SHP77 treated with DMSO at 0.1 percent for 48 hours (cell line): ENCODE measurements at places on chromosomes 2 and 18.

DNA sequence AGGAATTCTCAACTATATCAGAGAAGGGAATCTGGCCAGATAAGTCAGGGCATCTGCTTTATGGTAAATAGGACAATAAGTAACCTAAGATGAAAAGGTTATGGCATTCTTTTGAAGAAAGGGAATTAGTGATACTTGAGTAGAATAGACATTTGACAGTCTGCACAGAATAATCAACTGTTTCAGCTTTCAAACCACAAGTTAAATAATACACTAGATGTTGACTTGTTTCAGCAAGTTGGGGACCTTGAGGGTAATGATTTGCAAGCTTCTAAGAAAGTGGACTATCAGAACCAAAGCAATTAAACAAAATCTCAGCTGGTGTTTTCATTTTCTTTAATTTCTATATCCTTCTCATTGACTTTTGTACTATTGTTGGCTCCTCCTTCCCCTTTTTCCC is 54.5 kb downstream of the SLC39A10 start:
- DNase-seq: no peak

DNA sequence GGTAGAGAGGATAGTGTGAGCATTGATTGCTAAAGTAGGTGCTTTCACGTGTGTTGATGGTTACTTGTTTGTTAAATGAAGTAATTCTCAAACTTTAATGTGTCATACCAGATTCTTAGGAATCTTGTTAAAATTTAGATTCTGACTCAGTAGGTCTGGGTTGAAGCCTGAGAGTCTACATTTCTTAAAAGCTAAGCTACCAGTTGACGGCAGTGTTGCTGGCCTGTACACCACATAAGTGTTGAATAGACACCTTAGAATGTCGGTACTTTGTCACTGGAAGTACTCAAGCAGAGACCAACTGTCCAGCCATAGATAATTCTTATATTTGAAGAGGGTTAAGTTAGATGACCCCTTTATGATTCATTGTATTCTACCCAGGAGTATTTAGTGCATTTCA is 79.8 kb downstream of the ACVR2A start:
- no peak for DNase-seq

- DNase-seq: no peak
Measured at GRCh38 chr2:43391201-43391877, 164.9 kb upstream of the ZFP36L2 start.

DNA sequence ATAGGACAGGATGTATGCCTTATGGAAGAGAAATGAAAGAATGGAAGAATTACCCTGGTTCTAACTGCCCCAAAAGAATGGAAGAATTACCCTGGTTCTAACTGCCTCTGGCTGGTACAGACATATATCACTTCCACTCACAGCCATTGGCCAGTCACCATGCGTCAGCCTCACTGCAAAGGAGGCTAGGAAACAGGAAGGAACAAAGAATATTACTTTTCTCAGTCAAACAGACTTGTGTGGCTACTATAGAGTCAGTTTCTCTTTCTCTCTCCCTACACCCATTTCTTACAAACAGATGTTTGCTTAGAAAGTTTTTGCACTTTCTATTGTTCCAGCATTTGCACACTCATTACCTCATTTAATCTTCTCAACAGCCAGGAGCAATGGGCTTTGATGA is 1111.1 kb upstream of the KLHL29 start:
- DNase-seq: no peak

DNA sequence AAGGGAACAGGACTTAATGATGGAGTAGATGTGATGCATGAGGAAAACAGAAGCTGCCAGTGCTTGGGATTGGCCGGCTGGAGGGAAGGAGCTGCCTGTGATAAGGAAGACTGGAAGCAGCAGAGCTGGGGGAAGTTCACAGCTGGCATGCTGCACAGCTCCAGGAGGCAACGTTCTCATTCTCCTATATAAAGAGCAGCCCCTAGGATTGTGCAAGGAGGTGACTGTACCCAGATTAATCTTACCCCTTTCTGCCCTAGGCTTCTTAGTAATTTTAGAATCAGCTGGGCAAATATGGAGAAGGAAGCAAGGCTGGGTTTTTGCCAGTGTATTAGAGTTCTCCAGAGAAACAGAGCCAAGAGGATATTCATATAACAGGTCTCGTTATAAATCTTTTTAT is 155.8 kb downstream of the ALPK2 start:
- no peak for DNase-seq

DNA sequence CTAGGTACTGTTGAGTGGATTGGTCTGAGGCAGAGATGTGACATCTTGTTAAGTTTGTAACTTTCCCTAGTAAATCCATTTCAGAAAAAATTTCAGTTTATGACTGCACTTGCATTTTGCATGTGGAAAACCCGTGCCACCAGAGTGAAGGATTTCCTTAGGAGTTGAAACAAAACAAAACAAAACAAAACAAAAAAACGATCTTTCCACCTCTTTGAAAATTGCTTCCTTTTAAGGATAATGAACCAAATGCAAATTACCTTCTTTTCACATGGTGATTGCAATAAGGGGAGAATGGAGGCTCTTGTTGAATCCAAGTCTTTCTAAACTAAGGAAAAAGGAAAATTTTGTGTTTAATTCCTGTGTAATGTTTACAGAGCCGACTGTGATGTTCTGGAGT is 43.2 kb downstream of the PHLPP1 start:
- no peak for DNase-seq

DNA sequence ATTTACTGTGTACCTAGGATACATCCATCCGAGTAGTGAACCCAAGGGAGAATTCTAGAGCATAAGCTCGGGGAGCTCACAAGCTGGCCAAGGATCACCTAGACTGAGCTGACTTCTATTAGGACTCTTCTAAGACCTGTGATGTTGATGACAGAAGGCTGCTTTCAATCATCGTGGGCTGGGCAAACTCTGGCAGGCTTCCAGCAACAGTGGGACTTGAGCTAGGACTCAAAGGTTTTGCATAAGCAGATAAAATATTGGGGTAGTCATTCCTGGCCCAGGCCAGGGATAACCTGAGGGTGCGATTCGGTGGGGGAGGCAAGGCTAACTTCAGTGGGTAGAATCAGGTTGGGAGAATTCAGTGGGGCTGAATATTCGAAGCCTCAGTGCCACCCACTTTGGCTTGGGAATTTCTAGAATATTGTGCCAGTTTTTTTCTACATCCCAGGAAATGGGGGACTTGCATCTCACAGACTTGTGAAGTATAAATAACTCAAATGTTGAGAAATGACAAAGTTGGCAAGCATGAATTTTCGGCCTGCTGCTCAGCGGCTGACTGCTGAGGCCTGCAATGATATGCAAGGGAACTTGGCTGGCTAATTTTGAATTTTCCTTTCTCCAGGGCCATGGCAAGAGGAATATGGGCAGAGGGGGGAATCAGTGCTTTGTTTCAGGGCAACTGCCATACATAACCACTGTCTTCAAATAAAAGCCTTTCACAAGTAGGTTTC is 274.3 kb downstream of the PRKCE start:
- no peak for DNase-seq

DNA sequence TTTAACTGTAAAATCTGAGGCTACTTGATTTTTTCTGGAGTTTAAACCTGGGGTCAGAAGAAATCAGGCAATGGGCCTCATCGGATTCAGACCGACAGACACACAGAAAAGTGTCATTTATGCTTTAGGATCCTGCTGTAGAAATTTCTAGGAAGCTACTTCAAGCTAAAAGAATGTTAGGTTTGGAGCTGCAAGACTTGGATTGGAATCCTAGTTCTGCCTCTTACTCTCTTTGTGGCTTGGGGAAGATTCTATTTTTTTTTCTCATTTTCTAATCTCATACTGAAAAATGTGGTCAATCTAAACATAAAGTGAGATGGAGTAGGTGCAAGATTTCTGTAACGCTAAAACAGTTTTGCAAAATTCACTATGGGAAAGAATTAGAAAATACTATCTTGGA is 48.8 kb upstream of the KCNE4 start:
- no peak for DNase-seq

- no peak for DNase-seq
Measured at GRCh38 chr2:37306024-37306423, 18.6 kb downstream of the PRKD3 start.

GRCh38 chr18:44723411-44723810 is 42.7 kb downstream of the SETBP1 start:
- DNase-seq: no peak

- DNase-seq: no peak
Measured at GRCh38 chr2:117770730-117771129, 43.8 kb upstream of the DDX18 start.

- no peak for DNase-seq
Measured at GRCh38 chr2:239278361-239278760, 122.5 kb downstream of the HDAC4 start.

DNA sequence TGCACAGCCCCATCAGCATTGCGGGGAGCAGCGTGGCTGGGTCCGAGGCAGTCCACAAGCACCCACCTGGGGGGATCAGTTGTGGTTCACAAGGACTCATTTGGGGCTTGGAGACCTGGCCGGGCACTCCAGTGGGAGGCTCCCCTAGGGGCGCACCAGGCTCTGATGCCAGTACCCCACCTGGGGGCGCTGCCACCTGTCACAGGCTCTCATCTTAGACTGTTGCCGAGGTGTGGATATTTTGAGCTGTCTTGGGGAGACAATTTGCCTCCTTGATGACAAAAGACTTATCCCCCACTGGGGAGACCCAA is 3.0 kb downstream of the ADRA2B start:
- DNase-seq: no peak

DNA sequence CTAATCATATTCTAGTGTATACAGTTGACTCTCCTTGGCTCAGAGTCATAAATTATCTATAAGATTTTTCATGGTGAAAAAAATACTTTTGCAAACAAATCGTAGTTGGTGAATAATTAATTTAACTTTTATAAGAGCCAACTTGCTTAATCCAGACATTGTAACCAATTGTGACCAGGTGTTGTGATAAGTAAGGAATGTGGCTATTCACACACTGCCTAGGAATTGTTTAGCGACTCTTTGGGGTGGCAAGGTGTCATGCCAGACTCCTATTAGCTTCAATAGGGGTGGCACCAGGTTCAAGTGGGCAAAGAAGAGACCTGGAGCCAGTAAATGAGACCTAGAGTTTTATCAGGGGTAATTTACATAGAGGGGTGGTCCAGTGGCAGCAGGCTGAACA is 344.7 kb upstream of the PKDCC start:
- DNase-seq: no peak

GRCh38 chr18:70826571-70826970 is 537.7 kb downstream of the SOCS6 start:
- no peak for DNase-seq

GRCh38 chr18:35828591-35828990 is 143.9 kb upstream of the RMP24 start:
- no peak for DNase-seq

GRCh38 chr2:17805717-17806363 is 10.4 kb upstream of the MSGN1 start:
- no peak for DNase-seq

- no peak for DNase-seq
Measured at GRCh38 chr2:21009662-21010225, 34.1 kb downstream of the APOB start.

GRCh38 chr2:207180741-207181140 is 15.0 kb upstream of the KLF7 start:
- no peak for DNase-seq
